ENCODE measurements at places on chromosomes 16 and 17.

DNA sequence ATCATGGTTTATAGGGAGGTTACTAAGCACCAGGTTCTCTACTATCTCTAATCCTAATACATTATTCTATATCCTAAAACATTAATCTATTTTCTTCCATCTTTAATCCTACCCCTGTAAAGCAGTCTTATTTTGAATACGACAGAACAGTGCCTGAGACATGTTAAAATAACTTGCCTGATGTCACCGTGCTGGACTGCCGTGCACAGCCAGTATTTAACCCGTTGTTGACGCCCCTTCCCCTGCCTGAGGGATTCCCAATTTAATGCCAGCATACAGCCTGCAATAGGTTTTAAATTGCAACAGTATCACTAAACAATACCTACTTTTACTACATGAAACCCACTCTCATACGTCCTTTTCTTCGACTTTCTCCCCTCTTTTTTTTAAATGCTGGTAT lies 133.3 kb downstream of the PARN start:
- no peak for DNase-seq

GRCh38 chr17:76995387-76996105 lies 127.3 kb downstream of the MGAT5B start:
- DNase-seq: no peak

DNA sequence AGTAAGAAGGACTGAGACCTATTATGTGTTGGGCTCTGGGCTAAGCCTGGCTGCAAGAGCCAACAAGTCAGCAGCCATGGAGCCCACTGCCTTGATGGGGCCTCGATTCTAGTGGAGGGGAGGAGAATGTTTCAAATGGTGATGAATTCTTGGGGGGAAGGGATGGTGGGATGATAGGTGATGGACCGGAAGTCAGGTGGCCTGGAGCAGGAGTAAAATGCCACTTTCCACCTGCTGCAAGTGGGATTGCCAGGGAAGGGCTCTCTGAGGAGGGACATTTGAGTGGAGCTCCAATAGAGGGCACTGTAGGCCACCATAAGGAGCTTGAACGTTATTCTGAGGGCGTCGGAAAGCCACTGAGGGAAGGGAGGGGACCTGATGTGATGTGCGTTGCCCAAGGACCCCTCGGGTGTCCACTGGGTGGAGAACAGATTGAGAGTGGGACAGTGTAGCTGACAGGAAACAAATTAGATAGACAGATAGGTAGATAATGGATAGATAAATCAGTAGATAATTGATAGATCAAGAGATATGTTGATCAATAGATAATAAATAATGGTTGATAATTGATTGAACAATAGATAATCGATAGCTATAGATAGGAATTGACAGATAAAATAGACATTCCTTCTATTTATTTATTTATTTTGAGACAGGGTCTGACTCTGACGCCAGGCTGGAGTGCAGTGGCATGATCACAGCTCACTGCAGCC lies 18.2 kb upstream of the NXPH3 start:
- peak; percentile 54 for DNase-seq

GRCh38 chr17:82296511-82297279 lies 20.7 kb downstream of the CD7 start:
- peak; percentile 20 for DNase-seq

GRCh38 chr16:80654094-80654862 lies 113.5 kb downstream of the DYNLRB2 start:
- no peak for DNase-seq

DNA sequence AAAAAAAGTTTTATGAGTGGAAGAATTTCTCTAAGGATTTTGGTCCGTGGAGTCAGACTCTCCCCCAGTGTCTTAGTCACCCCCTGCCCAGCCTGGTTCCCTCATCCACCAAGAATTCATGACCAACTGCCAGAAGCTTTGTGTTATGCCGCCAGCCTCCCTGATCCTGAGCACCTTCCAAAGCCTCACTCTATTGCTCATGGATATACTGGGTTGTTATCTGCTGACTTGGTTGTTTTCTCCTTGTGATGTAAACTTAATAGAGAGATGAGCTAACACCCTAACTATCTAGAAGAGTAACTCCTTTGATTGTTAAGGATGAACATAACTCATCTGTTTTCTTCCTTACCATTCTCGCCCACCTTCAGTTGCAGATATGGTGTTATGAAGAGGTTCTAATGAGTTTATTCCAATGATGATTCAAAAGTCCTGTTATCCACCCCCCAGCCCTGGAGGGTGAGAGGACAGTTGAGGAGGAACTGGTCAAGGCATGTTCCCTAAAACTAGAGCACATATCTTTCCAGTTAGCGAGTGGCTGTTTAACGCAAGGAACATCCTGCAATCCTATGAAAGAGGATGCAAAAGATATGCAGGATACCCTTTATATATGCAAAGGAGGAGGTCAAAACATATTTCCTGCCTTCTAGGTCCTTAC lies 1.5 kb upstream of the PSMD3 start:
- peak; percentile 95 for DNase-seq

DNA sequence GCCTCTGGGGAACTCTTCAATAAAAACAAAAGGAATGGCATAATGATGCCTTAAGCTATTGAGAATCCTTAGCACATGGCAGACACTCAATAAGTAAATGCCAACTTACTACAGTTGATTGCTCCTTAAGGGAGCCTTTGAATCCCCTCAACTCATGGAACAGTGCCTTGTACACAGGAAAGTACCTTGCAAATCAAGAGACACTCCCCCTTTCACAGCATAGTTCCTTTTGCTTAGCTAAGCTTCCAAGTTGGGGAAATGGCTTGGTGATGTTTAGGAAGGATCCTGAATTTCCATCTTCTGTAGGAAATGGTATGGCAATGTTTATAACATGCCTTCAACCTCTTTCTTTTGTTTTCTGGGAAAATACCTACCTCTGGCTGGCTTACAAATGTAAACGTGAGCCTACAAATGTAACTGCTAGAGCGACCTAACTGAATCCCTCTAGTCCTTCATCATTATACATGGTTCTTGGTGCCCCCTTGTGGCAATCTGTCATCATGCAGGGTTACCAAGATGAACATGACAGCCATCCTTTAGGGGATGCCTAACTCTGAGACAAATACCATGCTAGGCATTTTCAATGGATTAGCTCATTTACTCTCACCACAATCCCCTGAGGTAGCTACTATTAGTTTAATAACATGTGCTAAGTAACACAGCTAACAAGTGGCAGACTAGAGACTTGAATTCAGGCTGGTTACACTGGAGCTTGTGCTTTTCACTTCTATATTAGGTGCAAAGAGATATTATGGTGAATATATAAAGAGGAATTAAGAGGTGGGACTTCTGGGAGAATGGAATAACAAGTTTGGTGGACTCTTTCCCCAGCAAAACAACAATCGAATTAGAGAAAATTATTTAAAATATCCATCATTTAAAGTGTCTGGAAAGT lies 65.0 kb downstream of the MMD start:
- DNase-seq: peak; percentile 73

GRCh38 chr17:80303824-80304223 lies 43.2 kb downstream of the RNF213 start:
- no peak for DNase-seq

- DNase-seq: peak; percentile 21
Observed at GRCh38 chr17:8375738-8376259, 705 bp downstream of the KRABD2 start.

DNA sequence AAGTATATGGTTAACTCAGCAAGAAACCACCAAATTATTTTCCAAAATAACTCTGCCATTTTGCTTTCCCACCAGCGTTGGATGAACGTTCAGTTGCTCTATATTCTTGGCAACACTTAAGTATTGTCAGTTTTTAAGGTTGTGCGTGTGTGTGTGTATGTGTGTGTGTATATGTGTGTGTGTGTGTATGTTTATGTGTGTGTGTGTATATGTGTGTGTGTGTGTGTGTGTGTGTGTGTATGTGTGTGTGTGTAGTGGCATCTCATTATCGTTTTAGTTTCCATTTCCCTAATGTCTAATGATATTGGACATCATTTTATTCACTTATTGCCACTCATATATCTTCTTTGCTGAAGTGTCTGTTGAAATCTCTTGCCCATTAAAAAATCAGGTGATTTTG lies 11.2 kb upstream of the SMTNL2 start:
- DNase-seq: no peak

- DNase-seq: no peak
Observed at GRCh38 chr17:19237389-19238166, 412 bp downstream of the EPN2 start.

DNA sequence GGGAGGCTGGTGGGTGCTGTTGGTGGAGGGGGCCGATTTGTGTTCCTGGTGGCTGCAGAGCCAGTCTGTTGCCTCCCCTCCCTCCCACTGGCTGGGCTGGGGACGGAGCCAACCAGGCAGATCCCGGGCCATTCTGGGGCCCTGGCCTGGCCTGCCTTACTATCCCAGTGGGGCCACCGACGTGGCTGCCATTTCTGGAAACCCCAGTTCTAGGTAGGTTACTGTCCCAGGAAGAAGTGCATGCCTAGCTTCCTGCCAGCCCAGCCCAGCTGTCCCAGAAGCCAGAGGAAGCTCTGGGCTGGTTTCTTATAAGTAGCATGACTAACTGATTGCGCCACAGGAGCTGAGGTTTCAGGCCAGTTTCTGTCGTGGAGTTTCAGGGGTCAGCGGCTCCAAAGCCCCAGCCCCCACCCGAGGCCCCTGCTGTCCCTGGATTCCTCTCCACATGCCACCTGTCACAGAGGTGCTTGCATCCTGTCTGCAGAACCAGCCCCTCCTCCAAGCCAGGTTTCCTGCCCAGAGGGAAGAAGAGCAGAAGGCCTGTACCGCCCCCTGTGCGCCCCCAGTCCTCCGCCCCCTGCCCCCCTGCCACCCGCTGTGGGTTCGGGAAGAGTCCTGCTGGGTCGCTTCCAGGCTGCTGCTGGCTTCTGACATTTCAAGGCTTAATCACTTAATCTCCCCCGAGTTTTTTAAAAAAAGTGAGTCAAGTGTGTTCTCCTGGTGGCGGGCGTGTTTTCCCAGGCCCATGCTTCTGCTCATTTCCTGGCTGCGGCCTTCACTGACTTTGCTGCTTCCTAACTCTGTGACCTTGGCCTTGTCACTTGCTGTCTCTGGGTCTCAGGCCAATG lies 13.2 kb downstream of the IL4R start:
- peak; percentile 97 for DNase-seq

- no peak for DNase-seq
Observed at GRCh38 chr16:50238868-50239301, 27.5 kb upstream of the ADCY7 start.

DNA sequence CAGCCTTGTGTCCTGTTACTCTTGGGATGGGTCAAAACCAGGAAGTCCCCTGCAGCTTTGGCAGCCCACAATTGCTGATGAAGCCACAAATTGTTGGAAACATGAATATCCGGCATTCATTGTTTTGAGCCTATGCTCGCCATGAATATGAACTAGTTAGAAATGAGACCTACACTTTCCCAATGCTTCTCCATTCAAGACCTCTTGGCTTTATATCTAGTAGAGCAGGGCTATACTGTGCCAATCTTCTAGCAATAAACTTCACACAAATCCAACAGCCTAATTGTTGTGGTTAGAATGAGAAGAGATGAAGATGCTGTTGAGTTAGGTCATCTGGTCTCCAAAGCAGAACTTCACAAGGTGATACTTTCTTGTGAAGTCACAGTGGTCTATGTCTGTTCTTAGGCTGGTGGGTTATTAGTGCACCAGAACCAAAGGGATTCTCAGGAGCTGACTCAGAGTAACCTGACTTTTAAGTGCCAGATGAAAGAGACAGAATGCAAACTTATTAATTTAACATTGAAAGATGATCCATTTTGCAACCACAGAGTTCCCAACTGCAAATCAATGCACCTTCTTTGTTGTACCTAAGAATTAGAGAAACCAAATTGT lies 13.7 kb upstream of the KRT23 start:
- no peak for DNase-seq

DNA sequence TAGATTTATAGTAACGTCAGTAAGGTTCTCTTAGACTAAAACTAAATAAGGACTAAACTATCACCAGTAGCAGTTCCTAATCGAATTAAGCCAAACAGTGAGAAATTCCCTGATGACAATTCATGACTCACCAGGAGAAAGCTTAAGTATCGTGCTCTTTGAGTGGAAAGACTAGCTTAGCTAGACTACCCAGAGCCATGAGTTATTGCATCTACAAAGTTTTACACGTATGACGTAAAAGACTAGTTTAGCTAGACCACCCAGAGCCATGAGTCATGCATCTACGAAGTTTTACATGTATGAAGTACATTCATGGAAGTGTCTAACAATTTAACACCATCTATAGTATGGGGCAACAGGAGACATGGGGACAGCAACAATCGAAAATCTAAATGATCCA lies 36.6 kb downstream of the UBE2G1 start:
- DNase-seq: peak; percentile 94

GRCh38 chr17:77640252-77640651 lies 318.3 kb upstream of the TNRC6C start:
- DNase-seq: no peak

- DNase-seq: no peak
Observed at GRCh38 chr16:72976438-72977064, 71.4 kb downstream of the ZFHX3 start.

- DNase-seq: peak; percentile 94
Observed at GRCh38 chr16:86508947-86509758, 1.2 kb upstream of the FOXF1 start.

DNA sequence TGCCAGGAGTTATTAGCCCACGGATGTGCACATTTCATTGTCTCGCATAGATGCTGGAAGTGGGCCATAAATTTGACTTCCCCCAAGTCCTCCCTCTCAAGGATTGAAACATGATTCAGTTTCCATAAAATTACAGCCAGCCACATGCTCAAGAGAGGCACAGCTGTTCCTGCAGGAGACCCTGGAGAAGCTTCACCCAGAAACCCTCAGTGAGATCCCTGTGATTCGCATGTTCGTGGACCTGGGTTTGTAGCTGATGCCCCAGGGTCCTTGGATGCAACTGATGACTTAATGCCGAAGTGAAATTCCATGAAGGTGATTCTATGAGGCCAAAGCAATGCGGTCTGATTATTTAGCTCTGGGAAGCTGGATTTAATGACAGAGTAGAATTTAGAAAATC lies 24.7 kb upstream of the AQP8 start:
- DNase-seq: no peak

- peak; percentile 52 for DNase-seq
Observed at GRCh38 chr16:67666559-67667452, at the start of the genes C16orf86 and ENKD1. TSS of gene C16orf86 (plus strand) at chr16:67666814. CDS start at chr16:67666971, 157 bp downstream. TSS of gene ENKD1 (minus strand) at chr16:67666750. CDS start at chr16:67666442, 308 bp downstream.

GRCh38 chr17:10777131-10777807 lies 26.6 kb downstream of the TMEM238L start:
- no peak for DNase-seq

DNA sequence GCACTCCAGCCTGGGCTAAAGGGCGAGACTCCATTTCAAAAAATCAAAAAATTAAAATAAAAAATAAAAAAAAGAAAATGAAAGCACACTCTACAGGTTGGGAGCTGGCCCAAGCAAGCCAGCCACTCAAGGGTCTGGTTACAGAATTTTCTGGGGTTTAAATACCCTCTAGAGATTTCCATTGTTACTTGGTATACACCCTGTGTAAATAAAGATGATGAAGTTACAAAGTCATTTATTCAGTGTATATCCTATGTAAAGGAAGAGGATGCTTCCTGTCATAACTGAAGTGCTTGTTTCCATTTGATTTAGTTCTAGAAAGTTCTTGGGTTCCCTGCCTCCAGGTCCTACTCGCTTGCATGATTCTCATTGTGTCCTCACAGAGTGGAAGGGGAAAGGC lies 79.9 kb upstream of the C17orf78 start:
- no peak for DNase-seq

GRCh38 chr16:85045077-85045476 lies 17.5 kb downstream of the KIAA0513 start:
- DNase-seq: no peak

GRCh38 chr17:16121915-16122314 lies 93.4 kb downstream of the NCOR1 start:
- no peak for DNase-seq
